Foreskin keratinocyte (primary cell): ENCODE measurements at places on chromosomes 12 and 14.

DNA sequence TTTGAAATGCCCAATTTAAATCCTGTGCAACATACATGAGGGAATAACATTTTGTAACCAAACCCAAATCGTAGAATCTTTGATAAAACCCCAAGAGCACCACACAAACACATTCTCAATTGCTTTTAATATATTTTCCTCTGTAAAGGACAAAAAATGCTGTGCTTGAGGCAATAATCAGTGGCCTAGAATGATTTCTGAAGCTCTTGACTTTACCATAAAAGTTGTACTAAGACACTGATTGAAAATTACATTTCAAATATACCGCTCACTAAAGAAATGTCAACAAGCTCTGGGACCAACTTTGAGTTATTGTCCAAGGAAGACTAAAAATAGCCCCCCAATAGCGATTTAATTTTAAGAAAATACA is 1.5 kb downstream of the EML5 start:
- DNase-seq, result no peak

DNA sequence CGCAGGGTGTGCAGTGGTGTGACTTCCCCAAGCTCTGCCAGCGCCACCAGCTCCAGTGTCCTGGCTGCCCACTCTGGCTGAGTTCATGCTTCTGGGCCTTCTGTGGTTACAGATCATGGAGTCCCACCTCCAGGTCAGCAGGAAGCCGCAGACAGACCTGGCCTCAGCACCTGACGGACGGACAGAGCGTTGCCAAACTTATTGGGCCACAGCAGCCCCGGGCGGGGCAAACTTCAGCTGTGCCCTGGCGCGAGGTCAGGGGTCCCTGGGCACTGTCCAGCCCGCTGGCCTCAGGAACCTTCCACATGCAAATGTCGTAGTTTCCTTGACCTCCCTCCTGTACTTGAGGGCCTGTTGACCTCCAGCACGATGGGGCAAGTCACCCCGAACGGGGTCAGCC is 11.2 kb downstream of the GPR132 start:
- DNase-seq, result no peak

DNA sequence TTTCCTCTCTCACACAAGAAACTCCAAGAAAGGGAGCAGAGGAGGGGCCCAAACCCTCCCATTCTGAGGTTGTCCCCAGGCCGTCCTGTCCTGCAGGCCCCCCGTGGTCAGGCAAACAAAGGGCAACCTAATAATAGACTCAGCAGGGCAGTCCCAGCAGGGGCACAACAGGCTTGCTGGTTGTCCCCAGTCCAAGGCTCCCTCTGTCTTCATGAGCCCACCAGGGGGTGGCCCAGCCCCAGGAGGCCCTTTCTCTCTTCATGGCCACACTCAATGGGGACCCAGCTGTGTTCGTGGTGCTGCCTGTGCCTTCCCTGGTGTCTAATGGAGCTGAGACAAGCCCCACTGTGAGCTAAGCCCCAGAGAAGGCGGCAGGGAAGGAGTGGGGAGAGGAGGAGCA is 359.9 kb downstream of the ADGRD1 start:
- no peak for DNase-seq

GRCh38 chr14:55180434-55180833 is 11.0 kb downstream of the DLGAP5 start:
- DNase-seq, result peak; percentile 4

DNA sequence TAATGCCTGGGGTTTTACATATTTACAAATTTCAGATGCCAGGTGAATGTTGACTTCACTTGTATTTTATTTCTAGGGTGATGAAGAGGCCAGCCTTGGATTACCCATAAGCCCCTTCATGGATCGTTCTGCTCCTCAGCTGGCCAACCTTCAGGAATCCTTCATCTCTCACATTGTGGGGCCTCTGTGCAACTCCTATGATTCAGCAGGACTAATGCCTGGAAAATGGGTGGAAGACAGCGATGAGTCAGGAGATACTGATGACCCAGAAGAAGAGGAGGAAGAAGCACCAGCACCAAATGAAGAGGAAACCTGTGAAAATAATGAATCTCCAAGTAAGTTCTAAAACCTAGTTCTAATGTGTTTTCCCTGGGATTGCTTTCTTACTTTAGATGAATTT is 41.3 kb upstream of the SLCO1C1 start:
- DNase-seq, result no peak

DNA sequence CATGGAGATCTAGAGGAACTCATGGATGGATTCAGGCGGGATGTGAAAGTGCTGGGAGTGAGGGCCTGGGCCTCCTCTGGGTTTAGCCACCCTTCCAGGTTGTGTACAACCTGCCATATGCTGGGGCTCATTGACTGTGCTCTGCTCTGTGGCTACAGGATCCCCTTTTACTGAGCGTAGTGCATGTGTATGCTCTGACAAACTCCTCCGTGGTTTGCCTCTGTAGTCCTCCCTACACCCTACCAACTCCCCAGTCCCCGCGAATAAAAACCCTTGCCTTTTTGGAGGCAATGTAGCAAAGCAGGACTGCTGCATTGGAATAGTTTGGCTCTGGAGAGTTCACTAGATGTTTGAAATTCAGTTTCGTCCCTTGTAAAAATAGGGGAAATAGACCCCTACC is 17.4 kb downstream of the JDP2 start:
- DNase-seq, result no peak

- no peak for DNase-seq
Observed at GRCh38 chr12:119859241-119859640, 17.9 kb downstream of the CIT start.

DNA sequence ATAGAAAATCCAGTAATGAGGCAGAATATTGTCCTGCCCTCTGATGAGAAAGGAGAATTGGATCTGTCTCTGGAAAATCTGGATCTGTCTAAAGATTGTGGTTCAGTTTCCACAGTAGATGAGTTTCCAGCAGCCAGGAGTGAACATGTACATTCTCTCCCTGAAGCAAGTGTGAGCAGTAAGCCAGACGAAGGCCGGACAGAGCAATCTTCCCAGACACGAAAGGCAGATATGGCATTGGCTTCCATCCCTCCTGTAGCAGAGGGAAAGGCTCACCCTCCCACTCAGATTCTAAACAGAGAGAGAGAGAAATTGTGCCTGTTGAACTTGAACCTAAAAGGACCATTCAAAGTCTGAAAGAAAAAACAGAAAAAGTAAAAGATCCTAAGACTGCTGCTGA is 31.4 kb downstream of the PARP11 start:
- DNase-seq, result no peak

DNA sequence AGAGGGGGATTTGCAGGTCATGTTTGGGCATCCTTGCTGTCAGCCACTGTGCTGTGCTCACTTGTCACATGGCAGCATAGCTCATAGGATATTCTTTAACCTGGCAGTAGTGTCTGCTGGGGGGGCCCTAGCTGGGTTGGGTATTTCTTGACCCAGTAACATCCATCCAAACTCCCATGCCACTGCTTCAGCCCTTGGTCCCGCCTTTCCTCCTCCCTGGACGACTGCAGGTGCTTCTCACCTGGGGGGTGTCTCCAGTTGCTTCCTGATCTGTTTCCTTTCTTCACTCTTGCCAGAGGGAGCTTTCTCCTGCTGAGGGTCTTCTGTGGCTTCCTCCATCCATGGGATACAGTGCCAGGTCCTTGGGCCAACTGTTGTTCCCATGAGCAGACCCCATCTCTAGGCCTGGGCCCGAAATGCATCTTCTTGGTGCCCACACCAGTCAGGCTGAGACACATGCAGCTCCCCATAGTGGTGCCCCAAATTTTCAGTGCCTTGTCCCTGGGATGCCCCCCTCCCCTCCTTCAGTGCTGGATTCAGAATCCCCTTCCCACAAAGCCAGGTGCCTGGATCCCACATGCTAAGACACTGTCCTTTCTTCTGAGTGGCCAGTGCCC is 20.5 kb downstream of the C14orf132 start:
- DNase-seq, result no peak

DNA sequence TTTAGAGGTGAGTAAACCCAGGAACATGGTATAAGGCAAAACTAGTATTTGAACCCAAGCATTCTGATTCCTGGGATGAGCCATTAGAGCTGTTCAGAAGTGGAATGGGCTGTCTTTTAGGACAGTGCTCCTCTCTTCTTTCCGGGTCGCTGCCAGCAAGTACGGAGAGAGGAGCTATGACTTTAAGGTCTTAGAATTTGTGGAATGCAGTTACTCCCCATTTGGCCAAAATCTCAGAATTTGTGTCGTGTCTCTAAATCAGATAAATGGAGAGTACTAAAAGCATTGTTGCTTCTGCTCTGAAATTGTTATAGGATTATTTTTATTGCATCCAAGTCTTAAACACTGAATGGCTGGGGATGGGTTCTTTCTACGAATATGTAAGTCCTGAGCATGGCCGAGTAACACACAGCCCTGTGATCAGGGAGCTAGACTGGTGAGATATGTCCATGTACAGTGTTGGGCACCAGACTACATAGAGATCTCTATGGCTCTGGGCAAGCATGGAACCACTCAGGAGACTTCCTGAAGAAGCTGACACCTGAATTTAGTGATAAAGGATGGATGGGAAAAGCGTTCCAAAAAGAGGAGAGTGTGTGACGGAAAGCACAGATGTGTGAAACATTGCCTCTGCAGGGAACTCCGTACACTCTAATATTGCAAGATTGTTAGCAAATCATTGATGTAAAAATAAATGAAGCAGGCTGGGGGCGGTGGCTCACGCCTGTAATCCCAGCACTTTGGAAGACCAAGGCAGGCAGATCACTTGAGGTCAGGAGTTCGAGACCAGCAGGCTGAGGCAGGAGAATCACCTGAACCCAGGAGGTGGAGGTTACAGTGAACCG is 184.7 kb downstream of the SRGAP1 start:
- DNase-seq, result no peak

- DNase-seq, result no peak
Observed at GRCh38 chr12:105384916-105385535, 54.5 kb downstream of the C12orf75 start.

DNA sequence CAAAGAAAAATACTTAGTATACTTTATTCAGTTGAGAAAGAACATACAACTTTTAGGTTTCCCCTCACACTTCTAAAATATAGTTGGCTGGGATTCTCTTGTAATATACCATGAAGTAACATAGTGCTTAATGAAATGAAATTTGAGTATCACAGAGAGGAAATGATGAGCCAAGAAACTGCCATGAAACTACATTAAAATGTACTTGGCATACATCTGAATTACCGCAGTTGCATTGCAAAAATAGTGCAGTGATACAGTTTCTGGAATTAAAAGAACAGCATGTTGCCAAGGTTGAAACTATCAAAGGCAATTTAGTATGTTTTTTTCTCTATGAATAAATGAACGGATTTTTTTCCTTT is 389.2 kb downstream of the TMEM117 start:
- DNase-seq, result no peak

- DNase-seq, result no peak
Observed at GRCh38 chr12:20696181-20696905, 1.2 kb downstream of the SLCO1C1 start.

DNA sequence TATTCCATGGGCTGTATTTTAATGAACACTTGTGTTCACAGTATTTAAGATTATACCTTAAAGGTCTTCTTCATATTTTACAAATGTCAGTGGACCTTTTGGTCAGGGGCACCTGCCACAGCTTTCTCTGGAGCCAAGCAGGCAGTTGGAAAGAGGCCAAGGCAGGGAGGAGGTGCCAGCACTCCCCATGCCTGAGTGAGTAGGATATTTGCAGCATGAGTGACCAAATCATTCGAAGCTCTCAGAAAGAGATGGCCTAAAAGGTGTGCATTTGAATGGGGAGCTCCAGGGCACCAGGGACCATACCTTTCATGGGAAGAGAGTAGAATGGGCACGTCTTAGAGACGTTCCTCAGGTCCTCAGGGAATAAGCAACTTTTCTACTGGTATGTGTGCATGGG is 121.6 kb downstream of the GPR135 start:
- no peak for DNase-seq

DNA sequence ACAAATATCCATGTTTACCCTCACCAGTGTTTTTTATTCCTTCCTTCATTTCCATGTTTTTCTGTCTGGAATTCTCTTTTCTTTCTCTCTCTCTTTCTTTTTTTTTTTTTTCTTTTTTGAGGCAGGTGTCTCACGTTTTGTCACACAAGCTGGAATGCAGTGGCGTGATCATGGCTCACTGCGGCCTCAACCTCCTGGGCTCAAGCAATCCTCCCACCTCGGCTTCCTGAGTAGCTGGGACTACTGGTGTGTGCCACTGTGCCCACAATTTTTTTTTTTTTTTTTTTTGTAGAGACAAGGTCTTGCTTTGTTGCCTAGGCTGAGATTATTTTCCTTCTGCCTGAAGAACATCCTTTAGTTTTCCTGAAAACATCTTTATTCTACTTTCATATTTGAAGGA is 15.0 kb upstream of the AMIGO2 start:
- no peak for DNase-seq

DNA sequence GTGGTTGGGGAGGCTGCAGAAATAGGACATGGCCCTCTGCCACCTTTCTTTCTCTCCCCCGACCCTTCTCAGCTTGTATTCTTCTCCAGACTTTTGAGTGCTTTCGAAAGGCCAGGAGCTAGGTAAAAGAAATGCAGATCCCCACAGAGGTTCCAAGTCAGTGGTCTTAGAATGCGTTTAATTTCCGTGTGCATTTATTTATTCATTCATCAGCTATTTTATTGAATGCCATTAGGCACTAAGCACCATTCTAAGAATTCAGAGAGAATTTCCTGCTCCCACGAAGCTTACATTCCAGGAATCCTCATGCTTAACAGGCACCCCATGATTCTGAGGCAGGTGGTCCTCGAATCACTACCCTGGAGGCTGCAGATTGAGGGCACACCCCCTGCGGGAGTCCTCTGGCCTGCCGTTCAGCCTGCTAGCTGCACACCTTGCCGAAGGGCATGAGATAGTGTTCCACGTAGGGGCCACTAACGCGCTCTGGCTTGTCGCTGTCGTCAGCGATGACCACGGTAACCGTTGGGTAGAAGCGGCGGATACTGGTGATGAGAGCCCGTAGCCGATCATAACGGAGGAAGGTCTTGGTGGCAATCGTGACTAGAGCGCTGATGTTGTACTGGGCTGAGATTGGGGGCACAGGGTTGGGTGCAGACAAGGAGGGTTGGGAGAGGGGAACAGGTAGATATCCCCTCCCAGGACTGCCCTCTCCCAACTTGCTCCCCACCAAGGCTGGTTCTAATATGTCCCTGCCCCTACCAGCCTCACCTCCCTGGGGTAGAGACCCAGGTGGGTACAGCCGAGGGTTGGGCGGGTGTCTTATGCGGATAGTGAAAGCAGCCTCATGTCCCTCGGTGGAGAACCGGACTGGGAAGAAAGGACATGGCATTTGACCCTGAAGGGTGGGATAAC is 4.5 kb downstream of the B4GALNT1 start:
- DNase-seq, result no peak
